Glomerular endothelial cell (primary cell): ENCODE measurements at places on chromosomes 2 and 18.

GRCh38 chr2:187438455-187438854 lies 9.6 kb downstream of the CALCRL start:
- no peak for DNase-seq

DNA sequence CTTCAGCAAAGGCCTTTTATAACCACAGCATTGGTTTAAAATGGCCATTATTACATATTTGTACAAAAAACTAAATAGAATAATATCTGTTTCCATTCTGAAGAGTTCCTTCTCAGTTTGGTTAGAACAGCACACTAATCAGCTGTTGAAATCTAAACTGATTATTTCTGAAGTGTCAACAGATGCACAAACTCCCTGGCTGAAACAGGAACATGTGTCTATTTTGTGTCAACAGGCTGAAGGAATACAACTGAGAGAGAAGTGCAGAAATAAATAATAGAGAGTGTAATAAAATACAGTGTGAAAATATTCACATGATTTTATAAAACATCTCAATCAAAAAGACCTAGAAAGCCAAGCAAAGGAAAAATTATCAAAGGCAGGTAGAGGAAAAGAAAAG lies 29.7 kb downstream of the IKZF2 start:
- DNase-seq: no peak

GRCh38 chr2:169136885-169137534 lies 67.6 kb downstream of the DHRS9 start:
- no peak for DNase-seq

- peak; percentile 31 for DNase-seq
These were observed 112.5 kb downstream of the MREG start for GRCh38 chr2:215900843-215901242.

GRCh38 chr2:181818058-181818680 lies 73.4 kb upstream of the ITPRID2 start:
- no peak for DNase-seq

- no peak for DNase-seq
These were observed 87.7 kb downstream of the EXOC6B start for GRCh38 chr2:72738096-72738495.

DNA sequence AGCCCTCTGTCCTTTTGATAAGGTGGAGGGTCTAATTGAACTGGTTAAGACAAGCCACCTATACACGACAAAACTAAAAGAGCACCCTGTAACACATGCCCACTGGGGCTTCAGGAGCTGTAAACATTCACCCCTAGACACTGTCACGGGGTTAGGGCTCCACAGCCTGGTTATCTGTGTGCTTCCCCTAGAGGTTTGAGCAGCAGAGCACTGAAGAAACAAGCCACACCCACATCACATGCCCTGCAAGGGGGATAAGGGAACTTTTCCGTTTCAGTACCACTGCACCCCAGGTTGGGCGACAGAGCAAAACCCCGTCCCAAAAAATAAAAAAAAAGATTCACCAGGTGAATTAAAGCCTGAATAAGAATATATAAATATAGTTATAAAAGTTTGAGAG lies 913.7 kb upstream of the ACVR2A start:
- no peak for DNase-seq

DNA sequence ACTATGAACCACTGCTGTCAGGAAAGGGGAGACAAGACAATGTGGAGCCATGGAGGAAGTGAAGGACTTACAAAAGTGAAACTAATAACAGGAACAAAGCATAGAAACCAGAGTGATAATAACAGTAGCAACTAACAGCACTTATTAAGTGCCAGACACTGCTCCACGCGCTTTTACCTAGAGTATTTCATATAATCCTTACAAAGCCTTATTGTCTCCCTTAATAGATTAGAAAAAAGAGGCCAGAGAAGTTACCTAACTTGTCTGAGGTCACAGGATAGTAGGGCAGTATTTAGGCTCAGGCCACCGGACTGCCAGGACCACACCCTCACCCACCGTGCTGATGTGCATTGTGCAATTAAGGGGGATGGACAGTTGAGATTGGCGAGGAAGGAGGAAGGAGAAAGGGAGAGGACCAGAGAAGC lies 98.6 kb upstream of the NFU1 start:
- DNase-seq: no peak
